ENCODE measurements at places on chromosomes 1 and 21. TPM values are rescaled to one million over a fixed set of nuclear protein-coding genes. Genes with fewer than 3 reads are reported as not detected.

Gene KRTAP10-11
- total RNA-seq, result not detected

Gene PIGC
- total RNA-seq, result 25.7 TPM

Gene GPR37L1
- not detected for total RNA-seq

DNA sequence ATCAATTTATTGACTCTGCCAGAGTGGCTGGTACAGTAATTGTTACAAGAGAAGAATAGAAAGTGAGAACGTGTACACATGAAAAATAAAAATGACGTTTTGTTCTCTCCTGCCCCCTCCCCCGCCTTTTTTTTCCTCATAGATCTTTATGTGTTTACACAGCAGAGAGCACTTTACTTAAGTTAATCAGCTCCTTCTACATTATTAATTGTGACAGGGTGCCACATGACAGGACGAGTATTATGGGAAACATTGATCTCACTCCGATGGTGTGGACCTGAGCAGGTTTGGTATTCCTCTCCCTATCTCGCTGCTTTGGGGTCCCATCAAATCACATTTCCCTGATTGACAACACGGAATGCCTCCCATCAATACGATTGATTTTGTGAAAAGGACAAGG lies 285.7 kb downstream of the TM2D1 start:
- no peak for DNase-seq

DNA sequence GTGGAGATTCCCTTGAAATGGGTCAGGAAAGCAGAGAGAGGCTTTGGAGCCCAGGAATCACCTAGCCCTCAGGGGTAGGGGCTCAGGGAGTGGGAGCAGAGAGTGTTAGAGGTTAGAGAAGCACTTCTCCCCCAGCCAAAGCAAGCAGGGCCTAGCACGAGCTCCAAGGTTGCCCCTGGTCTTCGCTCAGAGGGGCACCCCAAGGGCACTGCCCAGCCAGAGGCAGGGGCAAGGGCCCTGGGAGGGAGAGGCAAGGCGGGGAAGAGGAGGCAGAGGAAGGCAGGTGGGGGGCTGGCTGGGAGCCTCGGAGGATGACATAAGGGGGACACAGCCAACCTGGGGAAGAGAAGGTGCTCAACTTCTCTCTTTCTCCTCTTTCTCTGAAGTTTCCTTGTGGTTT lies 71.9 kb downstream of the CASZ1 start:
- no peak for DNase-seq

GRCh38 chr1:227069490-227069889 lies 129.4 kb downstream of the COQ8A start:
- DNase-seq, result no peak

- peak; percentile 98 for DNase-seq
These were observed 33.2 kb downstream of the RCSD1 start for GRCh38 chr1:167663002-167663772.

Measured in myocyte (in vitro differentiated cells).